ENCODE measurements at places on chromosomes 6 and 20.

DNA sequence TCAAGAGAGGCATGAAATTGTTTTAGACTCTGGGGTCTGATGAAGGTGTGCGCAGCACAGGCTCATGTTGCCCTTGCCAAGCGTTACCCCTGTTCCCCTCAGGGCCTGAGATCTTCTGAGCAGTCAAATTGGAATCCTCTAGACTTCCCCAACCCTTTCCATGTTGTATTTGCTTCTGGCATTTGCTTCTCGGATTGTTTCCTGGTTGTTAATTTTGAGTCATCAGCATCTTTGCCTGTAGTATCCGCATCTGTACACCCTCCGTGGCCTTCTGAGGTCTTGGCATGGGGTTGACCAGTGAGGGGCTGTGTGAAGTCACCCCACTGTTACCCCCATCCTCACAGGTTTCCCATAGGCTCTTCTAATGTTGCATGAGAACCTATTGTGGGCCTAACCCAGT lies 40.9 kb downstream of the SLC24A3 start:
- DNase-seq, result no peak

- DNase-seq, result peak; percentile 60
Measured at GRCh38 chr20:50049442-50050026, 63.4 kb downstream of the UBE2V1 start.

- no peak for DNase-seq
Measured at GRCh38 chr20:23744817-23745216, 5.9 kb downstream of the CST1 start.

DNA sequence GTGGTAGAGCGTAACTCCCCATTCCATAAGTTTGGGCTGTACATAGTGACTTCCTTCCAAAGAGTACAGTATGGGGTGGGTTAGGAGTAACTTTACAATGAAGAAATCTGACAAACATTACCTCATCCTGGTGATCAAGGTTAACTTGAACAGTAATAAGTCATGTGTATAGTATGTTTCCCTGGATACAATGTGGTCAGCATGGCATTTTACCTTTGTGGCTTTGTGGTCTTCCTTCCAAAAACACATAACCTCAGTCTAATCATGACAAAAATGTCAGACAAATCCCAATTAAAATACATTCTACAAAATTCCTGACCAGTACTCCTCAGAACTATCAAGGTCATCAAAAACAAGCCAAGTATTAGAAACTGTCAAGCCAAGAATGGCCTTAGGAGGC lies 225.1 kb downstream of the UBE3D start:
- DNase-seq, result no peak

DNA sequence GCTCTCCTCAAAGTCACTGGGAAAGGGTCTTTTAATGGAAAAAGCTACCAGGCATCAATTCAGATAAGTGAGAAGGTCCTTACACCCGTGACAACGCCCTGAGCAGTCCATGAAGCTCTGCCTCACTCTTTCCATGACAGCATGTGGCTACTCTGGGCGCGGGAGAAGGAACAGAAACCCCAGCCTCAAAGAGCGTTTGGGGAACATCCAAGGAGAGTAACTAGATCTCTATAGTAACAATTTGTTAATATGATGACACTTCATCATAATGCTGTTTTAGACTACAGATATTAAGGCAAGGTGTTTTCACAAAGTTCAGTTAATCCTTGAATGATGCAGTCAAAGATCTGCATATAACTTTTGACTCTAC lies 55.2 kb downstream of the KIF6 start:
- no peak for DNase-seq

DNA sequence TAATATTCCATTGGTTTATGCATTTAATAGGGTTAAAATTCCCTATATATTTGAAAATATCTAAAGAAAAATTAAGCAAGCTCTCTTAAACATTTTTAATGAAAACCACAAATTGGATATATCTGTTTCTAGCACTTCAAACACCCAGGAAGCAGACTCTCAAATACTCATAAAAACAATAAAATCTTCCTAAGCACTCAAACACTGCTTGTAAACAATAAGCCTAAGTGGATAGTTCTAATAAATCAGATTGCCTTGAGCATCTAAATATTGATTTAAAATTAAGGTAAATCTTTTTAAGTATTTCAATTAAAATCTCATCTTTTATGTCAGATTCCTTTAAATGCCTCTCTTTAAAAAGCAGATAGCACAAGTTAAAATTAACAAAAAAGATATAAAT lies 254.4 kb downstream of the KCNQ5 start:
- no peak for DNase-seq

GRCh38 chr6:52731719-52732118 lies 31.6 kb downstream of the GSTA2 start:
- no peak for DNase-seq

DNA sequence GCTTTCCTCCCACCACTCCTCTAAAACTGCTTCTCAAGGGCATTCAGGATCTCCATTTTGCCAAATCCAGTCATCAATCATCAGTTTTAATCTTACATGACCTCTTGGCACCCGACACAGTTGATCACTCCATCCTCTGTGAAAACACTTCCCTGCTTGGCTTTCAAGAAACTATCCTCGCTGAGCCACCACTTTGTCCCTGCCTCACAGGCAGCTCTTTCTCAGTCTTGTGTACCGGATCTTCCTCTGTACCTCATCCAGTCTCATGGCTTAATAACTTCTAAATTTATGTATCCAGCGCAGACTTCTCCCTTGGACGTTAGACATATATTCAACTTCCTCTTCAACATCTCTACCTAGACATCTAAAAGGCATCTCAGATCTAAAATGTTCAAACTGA lies 89.9 kb downstream of the BTBD9 start:
- no peak for DNase-seq

Data from MG63 (cell line).